ENCODE measurements at places on chromosomes 16 and 17.

DNA sequence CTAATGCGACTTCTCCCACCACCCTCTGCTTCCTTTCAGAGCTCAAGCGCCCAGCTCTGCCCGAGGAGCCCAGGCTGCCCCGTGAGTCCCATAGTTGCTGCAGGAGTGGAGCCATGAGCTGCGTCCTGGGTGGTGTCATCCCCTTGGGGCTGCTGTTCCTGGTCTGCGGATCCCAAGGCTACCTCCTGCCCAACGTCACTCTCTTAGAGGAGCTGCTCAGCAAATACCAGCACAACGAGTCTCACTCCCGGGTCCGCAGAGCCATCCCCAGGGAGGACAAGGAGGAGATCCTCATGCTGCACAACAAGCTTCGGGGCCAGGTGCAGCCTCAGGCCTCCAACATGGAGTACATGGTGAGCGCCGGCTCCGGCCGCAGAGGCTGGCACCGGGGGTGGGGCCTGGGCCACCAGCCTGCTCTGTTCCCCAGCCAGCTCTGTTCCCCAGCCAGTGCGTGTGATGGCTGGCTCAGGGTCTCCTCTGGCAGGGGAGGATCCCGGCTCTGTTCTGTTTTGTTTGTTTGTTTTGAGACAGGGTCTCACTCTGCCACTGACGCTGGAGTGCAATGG lies 18.7 kb downstream of the CRISPLD2 start:
- DNase-seq = peak; percentile 47

DNA sequence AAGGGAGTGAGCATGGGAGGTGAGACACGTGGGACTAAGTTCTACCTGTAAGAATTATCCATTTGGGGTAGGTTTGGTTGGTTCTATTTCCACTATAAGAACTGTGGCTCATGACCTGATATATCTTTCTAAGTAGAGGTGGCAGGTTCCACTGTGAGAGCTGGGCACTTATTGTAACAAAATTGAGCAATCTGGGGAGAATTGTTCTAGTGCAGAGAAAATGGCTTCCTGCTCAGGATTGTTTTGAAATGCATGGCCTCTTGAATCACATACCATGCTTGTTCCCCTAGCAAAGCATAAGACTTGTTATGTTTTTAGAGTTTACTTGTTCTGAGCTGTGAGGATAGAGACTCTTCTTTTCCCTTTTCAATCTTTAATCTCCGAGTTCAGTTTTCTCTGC lies 125.9 kb downstream of the MAP2K6 start:
- no peak for DNase-seq

- DNase-seq = peak; percentile 80
These were observed 80.5 kb downstream of the MYH13 start for GRCh38 chr17:10292057-10292937.

DNA sequence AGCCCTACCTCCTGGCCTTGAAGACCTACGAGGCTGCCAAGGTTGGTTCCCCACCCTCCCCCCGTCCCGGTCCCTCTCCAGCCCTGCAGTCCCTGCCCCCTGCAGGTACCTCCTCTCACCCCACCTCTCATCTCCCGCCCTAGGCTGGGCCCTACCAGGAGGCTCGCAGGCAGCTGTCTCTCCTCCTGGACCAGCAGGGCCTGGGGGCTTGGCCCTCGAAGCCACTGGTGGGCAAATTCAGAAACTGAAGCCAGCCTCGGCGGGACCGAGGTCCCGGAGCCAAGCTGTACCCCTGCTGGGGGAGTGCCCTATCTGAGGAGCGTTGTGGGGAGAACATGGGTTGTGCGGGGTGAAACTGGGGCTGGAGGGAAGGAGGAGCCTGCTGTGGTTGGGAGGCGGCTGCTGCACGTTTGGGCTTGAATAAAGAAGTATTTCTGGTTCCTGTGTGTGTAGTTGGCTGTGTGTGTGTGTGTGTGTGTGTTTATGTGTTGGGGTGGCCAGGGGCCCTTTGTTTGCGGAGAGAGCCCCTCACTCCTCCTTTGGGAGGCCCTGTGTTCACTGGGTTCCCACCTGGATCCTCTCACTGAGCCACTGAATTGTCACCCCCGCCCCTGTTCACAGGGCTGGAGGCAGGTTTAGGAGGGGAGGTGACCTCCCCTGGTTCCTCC lies 5.9 kb downstream of the ADAD2 start:
- no peak for DNase-seq

DNA sequence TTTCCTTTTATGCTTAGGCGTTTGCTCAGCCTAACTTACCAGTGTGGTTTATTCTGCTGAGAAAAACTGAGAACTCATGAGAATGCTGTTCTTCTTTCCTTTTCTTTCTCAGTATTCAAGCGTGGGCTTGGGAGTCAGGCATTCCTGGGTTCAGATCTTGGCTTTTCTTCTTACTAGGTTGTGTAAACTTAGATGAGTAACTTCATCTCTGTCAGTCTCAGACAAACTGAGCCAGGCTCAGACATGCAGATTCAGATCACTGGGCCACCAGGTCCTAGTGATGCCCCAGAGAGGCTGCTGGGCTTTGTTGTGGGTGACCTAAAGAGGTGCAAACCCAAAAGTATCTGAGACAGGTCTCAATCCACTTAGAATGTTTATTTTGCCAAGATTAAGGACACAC lies 95.8 kb upstream of the MPHOSPH6 start:
- DNase-seq = no peak

DNA sequence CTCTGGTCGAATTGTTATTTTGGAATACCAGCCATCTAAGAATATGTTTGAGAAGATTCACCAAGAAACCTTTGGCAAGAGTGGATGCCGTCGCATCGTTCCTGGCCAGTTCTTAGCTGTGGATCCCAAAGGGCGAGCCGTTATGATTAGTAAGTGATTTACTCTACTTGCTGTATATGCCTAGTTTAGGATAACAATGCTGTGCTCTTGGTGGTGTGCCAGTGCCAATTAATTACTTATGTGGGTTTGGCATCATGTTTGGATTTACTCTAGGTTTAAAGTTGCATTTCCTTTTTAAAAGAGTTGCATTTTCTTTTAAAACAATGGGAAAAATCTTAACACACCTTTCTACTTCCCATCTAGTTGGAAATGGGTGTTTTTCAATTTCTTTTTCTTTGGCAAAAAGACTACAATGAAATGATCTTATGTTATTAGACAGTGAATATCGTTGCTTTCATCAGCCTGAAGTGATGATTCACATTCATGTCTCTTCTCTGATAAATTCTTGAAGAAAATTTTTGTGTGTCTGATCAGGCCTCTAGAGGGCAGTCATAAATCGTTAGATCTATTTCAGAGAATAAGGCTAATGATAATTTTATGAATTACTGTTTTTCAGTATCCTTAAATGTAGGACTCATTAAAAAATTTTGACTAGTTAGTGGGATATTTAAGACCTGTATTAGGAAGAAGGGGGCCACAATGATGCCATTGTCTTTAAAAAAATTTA lies 5.6 kb downstream of the SF3B3 start:
- DNase-seq = peak; percentile 70

GRCh38 chr16:10070591-10070990 lies 111.6 kb downstream of the GRIN2A start:
- DNase-seq = no peak

DNA sequence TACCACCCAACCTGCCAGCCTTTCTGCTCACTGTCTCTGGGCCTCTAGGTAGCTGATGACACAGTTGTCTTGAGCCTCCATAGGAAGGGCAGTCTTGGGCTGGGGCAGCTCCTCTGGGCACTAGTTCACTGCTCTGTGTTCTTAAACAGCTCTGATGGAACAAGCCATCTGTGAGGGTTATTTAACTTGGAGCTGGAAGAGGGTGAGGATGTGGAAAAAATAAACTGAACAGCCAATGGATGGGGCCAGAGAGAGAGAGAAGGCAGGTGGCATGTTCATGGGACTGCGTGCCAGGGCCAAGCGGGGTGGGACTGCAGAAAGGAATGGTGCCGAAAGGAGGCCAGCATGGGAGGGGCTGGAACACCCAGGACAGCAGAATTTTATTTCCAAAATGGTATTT lies 52.6 kb downstream of the HIC1 start:
- no peak for DNase-seq

- no peak for DNase-seq
These were observed 8.7 kb downstream of the DEF8 start for GRCh38 chr16:89957216-89957785.

- peak; percentile 94 for DNase-seq
These were observed 21.2 kb downstream of the ARHGAP17 start for GRCh38 chr16:24993722-24994686.

DNA sequence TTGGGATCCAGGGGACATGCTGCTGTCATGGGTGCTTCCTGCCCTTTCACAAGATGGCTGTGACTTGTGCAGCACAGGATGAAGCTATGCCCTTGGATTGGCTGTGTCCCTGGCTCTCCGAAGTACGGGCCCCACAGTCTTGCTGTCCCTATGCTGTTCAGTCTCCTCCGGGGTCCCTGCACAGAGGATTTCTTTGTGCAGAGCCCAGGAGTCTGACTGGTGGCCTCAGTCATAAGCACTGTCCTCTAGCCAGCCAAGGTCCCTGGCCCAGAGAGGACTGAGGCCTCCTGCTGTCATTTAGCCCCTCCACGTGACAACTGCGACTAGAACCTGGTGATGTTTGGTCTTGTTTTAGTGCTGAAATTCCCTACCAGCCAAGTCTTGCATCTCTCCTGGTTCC lies 42.4 kb upstream of the CRISPLD2 start:
- no peak for DNase-seq

DNA sequence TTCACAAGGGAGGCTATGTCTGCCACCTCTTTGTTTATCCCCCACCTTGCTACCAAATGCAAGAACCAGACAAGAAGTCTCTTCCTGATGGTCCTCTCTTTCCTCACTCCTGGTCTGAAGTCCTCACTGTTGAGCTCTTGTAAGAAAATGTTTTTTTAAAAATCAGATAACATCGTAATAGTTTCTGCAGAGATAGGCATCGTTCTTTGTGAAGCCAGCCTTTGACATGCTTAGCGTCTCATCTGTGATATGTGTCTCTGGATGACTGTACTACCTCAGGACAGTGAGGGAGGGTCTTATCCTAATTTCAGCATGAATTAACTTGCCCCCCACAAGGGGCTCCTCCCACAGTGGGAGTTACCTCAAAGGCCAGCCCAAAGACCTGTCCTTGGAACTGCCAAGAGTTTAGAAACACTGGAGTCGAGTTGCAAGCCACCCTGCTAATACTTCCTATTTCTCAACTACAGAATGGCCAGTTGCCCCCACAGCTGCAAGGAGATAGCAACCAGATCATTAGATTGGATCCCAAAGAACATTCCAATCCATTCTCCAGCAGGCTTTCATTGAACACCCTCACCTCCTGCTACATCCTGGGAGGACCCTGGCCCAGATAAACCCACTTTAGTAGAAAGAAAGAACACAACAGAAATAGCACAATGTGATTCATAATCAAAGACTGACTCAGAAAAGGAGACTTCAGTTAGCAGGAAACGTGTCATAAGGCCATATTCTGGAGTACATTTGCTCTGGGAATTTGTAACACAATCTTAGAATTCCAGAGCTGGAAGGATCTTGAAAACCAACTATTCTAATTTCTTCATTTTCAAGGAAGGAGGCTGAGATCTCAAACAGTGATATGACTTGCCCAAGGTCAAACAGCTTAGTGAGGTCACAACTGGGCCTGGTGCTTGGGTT lies 151.0 kb downstream of the IRX3 start:
- peak; percentile 84 for DNase-seq

DNA sequence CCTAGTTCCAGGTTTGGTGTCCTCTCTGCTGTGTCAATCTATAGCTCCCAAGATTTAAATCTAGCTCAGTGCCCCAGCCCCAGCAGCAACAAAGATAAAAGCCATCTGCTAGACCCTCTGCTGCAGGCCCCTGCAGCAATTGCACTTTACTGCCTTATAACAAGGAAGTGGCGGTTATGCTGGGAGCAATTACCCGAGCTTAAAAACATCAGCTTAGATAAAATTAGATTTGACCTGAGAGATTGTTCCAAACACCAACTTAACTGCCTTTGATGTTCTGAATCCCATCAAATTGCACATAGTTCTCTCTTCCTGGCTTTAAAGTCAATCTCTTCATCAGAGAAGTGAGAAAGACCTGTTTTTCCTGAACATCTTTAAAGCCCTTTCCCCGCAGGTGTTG lies 62.4 kb upstream of the SHISA6 start:
- no peak for DNase-seq

Data from fibroblast of skin of right quadriceps (primary cell).